PC-3 (cell line): ENCODE measurements at places on chromosomes 7 and 10. TPM values are rescaled to one million over a fixed set of nuclear protein-coding genes. Genes with fewer than 3 reads are reported as not detected.

- DNase-seq: no peak
Observed at GRCh38 chr10:30784524-30784896, 155.0 kb upstream of the LYZL2 start.

The HMX2 gene
- not detected in 2 replicates for total RNA-seq

GRCh38 chr7:108268200-108268820 is 138.1 kb upstream of the LAMB4 start:
- DNase-seq: no peak

GRCh38 chr7:106068538-106068961 is 43.6 kb downstream of the SYPL1 start:
- DNase-seq: no peak

DNA sequence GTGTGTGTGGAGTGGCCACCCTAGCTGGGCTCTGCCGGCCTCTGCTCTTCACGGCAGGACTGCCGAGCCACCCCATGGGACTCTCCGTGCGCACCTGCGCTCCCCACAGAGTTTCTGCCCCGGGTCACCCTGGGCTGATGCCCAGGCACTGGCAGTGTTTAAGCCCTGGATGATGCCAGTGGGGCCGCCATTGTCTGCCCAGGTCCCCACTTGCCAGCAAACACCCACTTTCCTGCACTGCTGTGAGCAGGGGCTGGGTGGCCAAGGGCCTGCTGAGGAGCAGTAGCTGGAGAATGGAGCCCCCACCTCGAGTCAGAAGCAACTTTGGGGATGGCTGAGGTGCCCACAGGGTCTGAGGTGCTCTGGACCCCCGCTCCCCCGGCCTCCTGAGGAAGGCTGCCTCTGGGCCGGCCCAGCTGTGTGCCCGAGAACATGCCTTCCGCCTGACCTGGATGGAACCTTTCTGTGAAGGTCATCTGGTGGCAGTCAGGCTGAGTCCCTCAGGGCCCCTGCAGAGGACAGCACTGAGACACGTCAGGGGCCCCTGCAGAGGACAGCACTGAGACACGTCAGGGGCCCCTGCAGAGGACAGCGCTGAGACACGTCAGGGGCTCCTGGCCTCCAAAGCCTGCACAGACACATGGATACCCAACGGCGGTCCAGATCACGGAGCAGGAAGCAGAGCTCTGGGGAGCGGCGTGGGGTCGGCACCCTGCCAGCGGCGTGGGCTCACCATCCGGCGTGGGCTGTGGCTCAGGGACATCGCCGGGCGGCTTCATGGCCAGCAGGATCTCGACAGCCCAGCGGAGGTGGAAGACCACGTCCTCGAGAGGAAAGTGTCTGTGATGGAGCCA is 62.0 kb downstream of the CFAP46 start:
- no peak for DNase-seq

DNA sequence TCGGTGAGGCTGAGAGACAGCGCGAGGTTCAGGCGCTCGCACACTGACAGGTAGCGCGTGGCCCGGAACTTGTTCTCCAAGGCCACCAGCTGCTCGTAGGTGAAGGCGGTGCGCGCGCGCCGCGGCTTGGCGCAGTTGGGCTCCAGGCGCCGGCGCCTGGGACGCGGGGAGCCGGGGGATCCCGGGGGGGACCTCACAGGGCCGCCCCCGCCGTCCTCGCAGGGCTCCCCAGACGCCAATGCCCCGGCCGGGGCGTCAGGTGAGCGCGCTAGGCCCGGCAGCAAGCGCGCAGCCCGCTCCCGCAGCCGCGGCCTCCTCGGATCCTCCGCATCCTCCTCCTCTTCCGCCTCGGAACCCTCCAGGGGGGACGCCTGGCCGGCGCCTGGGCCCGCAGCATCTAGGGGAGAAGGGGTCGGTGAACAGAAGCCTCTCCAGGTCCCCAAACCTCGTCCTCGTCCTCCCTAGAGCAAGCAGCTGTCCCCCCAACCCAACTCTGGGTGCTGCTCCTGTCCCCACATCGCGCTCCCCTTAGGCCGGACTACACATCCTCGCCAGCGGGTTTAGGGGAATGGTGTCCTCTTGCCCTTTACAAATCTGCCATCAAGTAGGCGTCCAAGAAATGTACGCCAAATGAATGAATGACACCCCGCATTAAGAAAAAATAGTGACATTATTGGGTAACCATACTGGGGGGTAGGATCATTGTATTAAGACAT is 1.9 kb downstream of the NKX1-2 start:
- no peak for DNase-seq

GRCh38 chr7:43877968-43878864 is 8.9 kb upstream of the MRPS24 start:
- DNase-seq: no peak

The MSMB gene
- total RNA-seq: not detected in 2 replicates

- no peak for DNase-seq
Observed at GRCh38 chr7:78080241-78080640, 281.7 kb downstream of the PHTF2 start.

DNA sequence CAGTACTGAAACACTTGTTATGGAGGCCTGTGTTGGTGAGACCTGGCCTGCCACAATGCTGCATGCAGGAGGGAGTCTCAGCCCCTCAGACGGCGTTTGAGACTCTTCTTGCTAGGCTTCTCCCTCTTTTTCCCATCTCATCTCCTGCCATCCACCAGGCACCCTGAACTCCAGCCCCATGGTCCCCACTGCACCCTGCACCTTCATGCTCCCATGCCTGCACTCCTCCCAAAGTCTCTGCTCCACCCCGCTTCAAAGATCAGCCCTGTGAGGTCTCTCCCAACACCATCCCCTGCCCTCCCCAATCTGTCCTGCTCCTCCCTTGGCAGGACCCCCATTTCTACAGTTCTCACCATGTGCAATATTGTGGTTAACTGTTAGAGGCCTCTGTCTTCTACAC is 61.7 kb downstream of the VOPP1 start:
- DNase-seq: no peak

DNA sequence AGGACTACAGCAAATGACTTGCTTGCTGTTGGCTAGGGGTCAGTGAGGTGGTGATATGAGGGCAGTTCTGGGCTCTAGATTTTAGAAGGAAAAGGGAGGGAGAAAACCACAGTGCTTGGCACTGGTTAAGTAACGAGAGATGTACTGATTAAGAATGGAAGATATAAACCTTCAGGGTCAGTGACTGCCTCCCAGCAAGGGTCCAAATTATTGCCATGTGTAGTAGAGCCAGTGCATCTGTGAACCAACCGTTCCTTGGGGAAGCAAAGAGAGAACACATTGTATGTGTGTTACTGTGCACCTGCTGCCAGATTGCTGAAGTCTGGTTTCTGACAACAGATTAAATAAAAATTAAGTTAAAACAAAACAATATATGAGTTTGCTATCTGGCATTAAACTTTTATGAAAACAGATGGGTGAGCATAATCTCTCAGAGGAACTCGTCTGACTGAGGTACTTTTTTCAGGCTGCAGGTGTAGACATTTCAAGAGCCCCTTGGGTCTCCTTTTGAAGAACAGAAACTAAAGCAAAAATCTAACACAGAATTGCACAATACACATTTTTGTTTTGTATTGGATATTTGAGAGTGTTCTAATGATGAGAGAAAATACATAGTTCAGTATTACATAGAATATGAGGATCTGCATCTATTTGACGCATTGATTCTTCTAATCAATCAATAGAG is 1120.6 kb downstream of the SORCS3 start:
- DNase-seq: no peak

- DNase-seq: no peak
Observed at GRCh38 chr7:102843850-102844249, 69.0 kb upstream of the LRRC17 start.

- no peak for DNase-seq
Observed at GRCh38 chr10:28317760-28318159, 14.9 kb upstream of the MPP7 start.

- no peak for DNase-seq
Observed at GRCh38 chr10:94035982-94036765, 42.4 kb downstream of the PLCE1 start.

DNA sequence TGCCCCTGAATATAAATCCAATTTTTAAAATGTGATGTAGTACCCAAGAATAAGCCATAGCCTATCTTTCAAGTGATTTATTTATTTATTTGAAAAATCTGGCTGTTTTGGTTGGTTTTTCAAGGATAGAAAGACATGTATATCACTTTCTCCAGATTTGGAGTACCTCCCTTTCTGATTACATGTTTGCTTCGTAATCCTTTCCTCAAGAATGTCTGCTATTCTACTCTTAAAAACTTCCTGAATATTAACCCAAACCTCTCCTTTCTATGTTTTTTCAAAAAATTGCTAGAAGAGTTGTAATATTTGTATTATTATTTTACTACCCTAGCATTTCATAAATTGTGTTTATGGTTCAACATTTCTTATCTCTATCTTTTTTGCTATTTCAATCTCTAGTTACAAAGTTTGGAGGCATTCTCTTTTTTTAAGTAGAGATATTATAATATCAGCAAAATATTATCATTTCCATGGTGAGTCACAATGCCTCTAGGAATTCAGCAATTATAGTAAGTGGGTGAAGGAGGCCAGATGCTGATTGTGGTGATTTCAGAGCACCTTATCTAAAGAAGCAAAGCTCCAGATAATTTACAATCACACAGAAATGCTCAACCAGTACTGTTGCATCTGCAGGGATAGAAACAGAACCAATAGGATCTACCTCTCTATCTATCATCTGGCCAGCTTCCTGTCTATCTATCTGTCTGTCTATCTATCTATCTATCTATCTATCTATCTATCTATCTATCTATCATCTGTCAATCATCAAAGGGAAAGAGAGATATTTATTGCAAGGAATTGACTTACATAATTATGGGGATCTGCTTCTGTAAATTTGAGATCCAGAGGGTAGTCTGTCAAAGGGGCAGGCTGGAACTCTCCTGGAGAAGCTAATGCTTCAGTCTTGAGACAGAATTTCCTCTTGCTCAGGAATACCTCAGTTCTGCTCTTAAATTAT is 412.5 kb upstream of the SEMA3C start:
- no peak for DNase-seq

- peak; percentile 67 for DNase-seq
Observed at GRCh38 chr10:69685802-69686585, 55.9 kb downstream of the FAM241B start.

- DNase-seq: no peak
Observed at GRCh38 chr10:129505500-129506075, 38.5 kb downstream of the MGMT start.

DNA sequence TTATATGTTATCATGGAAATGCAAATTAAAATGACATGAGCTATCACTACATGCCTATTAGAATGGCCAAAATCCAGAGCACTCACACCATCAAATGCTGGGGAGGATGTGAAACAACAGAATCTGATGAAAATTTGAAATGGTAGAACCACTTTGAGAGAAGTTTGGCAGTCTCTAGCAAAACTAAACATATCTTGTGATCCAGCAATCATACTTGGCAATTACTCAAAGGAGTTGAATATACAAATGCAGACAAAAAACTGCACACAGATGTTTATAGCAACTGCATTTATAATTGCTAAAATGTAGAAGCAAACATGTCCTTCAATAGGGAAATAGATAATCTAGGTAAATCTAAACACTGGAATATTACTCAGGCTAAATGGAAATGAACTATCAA is 1164.9 kb downstream of the DNAJB9 start:
- DNase-seq: no peak

DNA sequence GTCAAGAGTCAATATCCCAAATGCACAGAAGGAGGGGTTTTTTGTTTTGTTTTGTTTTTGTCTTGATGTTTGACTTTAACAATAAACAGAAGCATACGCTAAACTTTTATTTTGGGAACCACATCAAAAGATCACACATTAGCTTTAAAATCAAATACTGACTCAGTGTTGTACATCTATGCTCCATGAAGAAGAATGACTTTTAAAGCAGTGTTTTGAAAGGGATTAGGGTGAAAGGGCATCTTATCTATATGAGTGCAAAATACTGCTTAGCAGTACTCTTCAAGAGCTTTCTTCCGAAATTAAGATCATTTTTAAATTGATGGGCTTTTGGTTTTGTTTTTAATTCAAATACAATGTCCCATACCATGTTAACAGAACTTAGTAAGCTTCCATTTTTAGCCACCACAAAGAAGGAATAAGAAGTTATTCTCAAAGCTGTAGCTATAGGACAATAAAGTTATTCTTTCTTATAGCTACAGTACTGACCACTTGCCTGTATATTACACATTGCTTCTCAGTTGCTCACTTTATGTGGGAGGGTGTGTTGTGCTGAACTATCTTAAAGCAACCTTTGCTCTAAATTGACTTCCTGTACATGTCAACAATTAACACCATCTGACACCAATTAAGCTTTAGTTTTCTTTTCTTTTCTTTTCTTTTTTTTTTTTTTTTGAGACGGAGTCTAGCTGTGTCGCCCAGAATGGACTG is 144.3 kb upstream of the KAT6B start:
- DNase-seq: no peak

The ITPRID1 gene
- not detected in 2 replicates for total RNA-seq

GRCh38 chr10:29026802-29027580 is 261.9 kb upstream of the LYZL1 start:
- no peak for DNase-seq

GRCh38 chr7:113763226-113763625 is 155.6 kb downstream of the PPP1R3A start:
- DNase-seq: no peak

DNA sequence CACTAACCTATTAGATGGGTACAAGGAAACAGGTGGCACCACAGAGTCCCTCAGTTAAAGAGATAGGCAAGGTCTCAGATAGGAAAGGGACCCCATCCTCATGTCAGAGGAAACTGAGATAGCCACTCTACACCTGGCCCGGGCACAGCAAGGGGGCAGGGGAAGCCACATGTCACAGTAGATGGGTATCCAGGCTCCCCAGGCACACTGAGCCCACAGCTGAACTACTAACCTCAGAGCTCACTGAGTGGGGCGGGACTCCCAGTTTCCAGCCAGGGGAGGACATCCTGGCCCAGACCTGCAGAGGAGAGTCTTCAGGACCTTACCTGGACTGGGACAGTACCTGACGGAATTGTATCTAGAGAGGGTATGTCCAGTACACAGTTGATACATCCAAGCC is 3.7 kb upstream of the CDHR1 start:
- no peak for DNase-seq

DNA sequence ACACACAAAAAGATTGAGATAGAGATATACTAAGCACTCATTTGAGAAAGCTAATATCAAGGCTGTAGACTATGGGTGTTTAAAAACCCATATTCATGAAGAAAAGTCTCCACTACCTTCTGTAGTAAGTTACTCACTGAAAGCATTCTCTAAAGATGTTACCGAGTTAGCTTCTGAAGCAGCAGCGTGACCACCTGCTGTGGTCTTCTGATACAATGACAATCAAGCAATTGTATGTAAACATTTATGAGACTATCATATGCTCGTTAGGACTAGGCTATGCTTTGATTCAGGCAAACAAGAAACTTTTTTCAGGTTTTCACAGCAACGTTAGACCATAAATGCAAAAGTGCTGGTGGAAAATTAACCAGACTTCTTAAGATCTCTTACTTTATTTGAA is 11.2 kb downstream of the RHOBTB1 start:
- DNase-seq: no peak

The HOXA10 gene
- 36.0 and 46.1 TPM in 2 replicates for total RNA-seq

The PTPRZ1 gene
- not detected in 2 replicates for total RNA-seq

DNA sequence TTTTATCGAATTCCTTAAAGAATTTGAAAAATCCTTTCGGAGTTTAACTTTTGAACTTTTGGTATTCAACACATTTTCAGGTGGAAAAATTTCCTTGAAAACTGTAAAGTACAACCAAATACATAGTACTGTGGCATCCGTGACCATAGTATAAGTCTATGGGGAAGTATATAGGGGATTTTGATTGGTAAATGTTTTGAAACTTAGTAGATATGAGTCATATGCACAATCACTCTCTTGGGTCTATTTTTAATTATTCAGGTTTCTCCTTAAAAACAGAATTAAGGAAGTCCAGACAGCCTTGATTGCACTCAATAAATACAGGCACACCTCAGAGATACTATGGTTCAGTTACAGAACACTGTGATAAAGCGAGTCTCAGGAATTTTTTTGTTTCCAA is 64.2 kb downstream of the AVL9 start:
- DNase-seq: no peak

- DNase-seq: no peak
Observed at GRCh38 chr7:89695241-89695640, 459.0 kb upstream of the STEAP1 start.
